ENCODE measurements at places on chromosomes 6 and 20.

DNA sequence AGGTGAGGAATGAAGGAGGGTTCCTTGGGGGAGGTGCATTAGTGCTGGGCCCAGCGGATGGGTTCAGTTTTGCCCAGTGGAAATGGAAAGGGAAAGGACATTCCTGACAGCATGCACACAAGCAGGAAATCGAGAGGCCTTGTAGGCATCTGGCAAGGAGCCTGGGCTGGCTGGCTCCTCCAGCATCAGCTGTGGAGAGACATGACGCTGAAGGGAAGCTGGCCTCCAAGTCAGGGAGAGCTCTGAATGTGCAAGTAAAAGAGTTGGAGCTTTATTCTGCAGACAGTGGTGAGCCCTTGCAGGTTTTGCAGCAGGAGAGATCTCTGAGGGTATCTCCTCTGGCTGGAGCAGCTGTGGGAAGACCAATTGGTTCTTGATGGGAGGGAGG, 154.3 kb downstream of the MRPL14 start:
- no peak for DNase-seq

DNA sequence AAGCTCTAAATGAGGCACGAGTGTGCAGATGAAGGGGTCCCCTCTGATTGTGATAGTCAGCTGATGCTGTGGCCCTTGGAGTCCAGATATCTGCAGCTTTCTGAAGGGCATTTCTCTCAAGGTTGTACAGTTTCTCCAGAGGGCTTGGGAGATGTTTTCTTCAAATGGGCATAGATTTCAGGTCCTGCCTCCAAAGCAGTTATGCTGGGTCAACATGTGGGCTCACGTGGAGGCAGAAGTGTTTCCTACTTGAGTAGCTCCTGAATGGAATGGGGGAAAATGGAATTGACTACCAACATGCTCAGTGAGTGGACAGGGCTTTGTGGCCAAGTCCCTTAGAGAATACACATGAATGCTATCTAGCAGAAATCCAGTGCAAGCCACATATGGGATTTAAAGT, 360.7 kb downstream of the SAMD5 start:
- no peak for DNase-seq

GRCh38 chr6:3612341-3613041, 139.0 kb downstream of the PXDC1 start:
- DNase-seq = peak; percentile 84

- DNase-seq = no peak
These were observed 6.1 kb downstream of the MMP24 start for GRCh38 chr20:35232575-35232974.

- DNase-seq = no peak
These were observed 98.6 kb downstream of the CDH4 start for GRCh38 chr20:61350500-61351250.

- no peak for DNase-seq
These were observed 44.0 kb downstream of the STX11 start for GRCh38 chr6:144194293-144194810.

GRCh38 chr20:51446656-51447055, 95.9 kb downstream of the NFATC2 start:
- DNase-seq = peak; percentile 99

- DNase-seq = peak; percentile 69
These were observed 742 bp downstream of the TBCC start for GRCh38 chr6:42745083-42745639.

Measured in islet precursor cell (in vitro differentiated cells).